ENCODE measurements at places on chromosomes 2 and 18.

DNA sequence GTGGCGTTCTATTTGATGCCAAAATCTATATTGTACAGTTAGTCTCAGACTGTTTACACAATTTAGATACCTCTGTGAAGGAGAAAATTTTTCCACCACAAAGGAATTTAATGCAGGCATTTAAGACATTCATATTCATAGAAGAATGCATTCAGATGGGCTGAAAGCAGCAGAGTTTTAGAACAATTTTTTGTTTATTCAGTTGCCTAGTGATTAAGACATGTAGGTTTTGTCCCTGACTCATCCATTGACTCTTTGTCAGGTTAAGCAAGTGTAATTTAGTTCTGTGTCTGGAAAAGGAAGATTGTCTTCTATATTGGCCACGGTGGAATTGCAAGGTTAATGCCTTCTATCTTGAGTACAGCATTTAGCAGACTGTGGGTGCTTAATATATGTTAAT, 515.0 kb downstream of the PARD3B start:
- DNase-seq, result no peak

GRCh38 chr2:189013671-189014448, 39.7 kb downstream of the COL3A1 start:
- no peak for DNase-seq

GRCh38 chr2:109614715-109615636, 812 bp downstream of the SOWAHC start:
- DNase-seq, result peak; percentile 25

DNA sequence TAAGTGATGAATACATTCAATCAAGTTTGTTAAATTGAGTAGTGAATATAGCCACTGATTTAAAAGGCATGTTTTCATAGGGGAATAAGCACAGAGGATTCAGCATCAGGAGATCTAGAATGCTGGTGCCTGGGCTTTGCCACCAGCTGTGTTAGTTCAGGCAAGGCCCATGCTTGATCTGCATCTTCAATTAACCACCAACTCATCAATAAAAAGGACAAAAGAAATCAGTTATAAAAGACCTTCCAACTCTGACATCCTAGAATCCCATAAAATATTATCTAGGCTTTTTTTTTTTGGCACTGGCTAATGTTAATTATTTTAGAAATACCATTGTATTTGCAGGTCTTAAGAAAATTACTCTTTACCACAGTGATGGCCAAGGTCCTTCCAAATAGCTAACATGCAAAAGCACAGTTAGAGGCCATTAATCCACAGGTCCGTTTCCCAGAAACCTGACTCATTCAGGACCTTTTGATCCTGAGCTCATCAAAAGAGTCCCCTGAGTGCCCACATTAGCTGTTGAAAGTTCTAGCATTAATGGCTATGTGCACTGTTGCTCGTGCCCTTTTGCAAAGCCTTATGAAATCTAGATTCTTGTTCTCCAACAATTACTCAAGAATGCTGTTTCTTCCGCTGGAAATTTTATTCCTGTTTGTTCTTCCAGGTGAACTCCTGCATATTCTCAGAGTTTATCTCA, 170.0 kb downstream of the CYRIA start:
- no peak for DNase-seq

GRCh38 chr18:49081511-49082155, 130.9 kb upstream of the SMAD7 start:
- DNase-seq, result no peak

GRCh38 chr2:68423966-68424650, 43.0 kb downstream of the FBXO48 start:
- no peak for DNase-seq

- DNase-seq, result no peak
Observed at GRCh38 chr2:116467243-116467642, 1347.2 kb upstream of the DDX18 start.

DNA sequence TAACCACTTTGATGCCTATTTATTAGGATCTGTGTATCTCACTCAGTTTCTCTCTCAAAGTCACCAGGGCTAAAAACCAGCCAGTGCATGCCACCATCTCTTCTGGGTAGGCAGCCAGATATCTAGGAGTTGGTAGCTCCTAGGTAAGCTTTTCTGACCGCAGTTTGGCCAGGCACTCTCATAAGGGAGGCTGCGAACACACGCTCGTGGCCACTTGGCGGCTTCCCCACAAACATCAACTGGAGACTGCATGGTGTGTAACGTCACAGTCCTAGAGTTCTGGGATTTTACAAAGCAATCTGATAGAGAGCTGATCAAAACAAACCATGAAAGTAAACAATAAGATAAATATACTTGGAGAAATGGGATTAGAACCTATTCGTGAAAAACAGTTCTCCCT, 424.3 kb upstream of the ACVR2A start:
- DNase-seq, result no peak

DNA sequence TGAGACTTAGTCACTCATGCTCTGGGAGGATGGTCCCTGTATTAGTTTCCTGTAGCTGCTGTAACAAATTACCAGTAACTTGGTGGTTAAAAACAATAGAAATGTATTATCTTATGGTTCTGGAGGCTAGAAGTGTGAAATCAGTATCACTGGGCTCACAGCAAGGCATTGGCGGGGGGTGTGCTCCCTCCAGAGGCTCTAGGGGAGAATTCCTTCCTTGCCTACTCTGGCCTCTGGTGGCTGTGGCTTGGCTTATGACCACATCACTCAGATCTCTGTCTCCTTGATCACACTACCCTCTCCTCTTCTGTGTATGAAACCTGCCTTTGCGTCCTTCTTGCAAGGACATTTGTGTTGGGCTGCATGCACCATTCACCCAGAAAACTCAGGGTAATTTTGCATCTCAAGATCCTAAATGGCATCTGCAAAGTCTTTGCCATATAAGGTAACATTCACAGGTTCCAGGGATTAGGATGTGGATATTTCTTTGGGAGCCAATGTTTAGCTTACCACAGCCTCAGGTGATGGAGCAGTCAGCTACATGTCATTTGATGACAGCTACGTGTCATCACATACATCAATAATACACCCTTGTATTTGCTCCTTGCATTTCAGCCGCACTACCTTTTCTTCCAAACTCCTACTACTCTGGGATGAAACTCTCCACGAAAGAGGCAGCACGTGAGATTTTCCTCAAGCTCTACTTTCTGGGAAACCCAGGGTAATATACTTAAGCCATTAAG, 49.6 kb upstream of the POU3F3 start:
- DNase-seq, result no peak

GRCh38 chr2:182854375-182855105, 11.9 kb downstream of the FRZB start:
- DNase-seq, result no peak

DNA sequence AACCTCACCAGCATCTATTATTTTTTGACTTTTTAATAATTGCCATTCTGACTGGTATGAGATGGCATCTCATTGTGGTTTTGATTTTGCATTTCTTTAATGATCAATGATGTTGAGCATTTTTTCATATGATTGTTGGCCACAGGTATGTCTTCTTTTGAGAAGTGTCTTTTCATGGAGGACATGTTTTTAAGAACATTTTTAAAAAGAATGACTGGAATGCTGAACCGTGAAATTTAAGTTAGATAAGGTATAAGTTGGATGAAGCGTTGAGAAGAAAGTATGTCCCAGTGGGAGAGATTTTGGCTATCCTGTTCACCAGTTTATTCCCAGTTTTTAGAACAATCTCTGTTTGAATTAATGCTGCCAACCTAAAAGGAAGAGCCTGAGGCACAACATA, 365.9 kb downstream of the CELF4 start:
- no peak for DNase-seq

- DNase-seq, result no peak
Observed at GRCh38 chr2:224410946-224411561, 9.1 kb upstream of the FAM124B start.

- peak; percentile 4 for DNase-seq
Observed at GRCh38 chr2:143205106-143205764, 76.0 kb downstream of the ARHGAP15 start.

GRCh38 chr18:63126134-63127069, 193.2 kb downstream of the BCL2 start:
- DNase-seq, result no peak

Measured in endothelial cell of umbilical vein (primary cell).